ENCODE measurements at places on chromosomes 7 and 10.

- DNase-seq, result no peak
Measured at GRCh38 chr10:93994438-93994801, 689 bp downstream of the PLCE1 start.

DNA sequence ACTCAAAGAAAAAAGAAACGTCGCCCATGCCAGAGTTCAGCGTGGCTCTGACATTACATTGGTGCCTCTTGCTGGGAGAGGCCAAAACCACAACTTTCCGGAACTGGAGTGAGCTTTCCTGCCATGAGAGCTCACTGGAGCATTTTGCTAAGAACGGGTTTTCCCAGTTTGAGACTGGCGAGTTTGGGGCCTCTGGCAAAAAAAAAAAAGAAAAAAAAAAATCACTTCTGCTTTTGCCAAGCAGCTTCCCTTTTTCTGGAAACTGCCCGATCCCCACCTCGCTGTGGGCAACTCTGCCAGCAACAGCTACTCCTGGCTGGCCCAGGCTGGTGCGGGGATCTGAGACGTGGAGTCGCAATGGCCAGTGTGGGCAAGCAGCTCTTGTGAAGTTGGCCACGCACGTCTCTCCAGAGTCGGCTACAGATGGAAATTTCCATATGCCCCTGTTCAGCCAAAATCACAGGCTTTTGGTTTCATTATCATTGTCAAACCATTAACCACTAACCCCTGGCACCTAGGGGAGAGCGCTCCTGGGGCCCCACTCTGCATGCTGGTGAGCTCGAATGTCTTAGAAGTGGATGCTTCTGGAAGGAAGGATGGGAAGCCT is 25.7 kb downstream of the PRKAG2 start:
- no peak for DNase-seq

DNA sequence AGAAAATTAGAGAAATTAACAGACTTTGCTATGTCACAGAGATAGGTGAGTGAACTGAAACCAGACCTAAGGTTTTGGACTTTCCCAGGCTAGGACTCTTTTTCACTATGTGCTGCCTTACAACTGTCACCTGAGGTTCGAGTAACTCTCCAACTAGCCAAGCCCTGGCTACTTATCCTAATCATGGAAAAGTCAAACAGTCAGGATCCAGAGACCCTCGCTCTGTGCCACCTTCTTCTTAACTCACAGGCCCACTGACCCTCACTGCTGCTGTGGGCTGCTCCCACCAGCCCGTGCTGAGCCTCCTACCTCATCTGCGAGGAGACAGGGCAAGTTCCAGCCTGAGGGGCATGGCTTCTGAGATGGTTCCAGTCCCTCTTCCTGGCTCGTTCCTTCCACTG is 211.4 kb upstream of the KLF14 start:
- DNase-seq, result no peak

- DNase-seq, result no peak
Measured at GRCh38 chr7:64608116-64608910, 45.4 kb upstream of the ZNF680 start.

GRCh38 chr10:128431083-128431482 is 304.9 kb upstream of the MKI67 start:
- no peak for DNase-seq

- DNase-seq, result no peak
Measured at GRCh38 chr10:24858288-24859270, 93.8 kb downstream of the PRTFDC1 start.

- no peak for DNase-seq
Measured at GRCh38 chr10:68576118-68576517, 16.0 kb downstream of the TET1 start.

DNA sequence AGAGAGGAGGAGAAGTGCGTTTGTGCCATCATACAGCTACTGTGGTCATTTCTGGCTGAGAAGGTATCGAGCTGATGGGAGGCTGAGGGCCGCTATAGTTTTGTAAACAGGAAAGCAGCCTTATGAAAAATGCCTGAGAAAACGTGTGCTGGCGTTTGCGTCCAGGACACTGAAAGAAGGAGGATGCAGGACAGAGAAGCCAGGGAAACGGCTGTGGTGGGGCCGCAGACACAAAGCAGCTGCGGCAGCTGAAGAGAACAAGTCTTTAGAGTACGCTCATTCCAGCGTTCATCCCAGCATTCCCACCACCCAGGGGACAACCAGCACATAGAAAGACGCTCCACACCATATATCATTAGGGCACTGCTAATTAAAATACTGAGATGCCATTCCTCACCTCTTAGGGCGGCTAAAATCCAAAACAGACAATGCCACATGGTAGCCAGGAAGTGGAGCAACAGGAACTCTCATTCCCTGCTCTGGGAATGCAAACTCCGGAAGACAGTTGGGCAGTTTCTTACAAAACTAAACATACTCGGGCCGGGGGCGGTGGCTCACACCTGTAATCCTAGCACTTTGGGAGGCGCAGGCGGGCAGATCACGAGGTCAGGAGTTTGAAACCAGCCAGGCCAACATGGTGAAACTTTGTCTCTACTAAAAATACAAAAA is 18.4 kb downstream of the GNA12 start:
- no peak for DNase-seq

DNA sequence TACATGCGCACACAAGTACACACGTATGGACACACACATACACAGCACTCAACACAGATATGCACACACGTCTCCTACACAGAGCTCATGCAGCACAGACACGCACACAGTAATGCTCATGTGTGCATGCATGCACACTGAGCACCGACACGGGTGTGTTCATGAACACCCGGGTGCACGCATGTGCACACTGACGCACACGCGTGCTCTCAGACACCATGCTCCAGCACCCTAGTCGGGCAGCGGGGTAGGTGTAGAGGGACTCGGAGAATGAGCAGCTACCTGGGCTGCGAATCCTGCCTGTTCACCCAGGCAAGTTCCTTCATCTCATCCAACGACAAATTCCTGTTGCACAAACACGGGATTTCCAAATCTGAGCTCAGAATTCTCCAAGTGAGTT is 184.7 kb downstream of the MAD1L1 start:
- no peak for DNase-seq

DNA sequence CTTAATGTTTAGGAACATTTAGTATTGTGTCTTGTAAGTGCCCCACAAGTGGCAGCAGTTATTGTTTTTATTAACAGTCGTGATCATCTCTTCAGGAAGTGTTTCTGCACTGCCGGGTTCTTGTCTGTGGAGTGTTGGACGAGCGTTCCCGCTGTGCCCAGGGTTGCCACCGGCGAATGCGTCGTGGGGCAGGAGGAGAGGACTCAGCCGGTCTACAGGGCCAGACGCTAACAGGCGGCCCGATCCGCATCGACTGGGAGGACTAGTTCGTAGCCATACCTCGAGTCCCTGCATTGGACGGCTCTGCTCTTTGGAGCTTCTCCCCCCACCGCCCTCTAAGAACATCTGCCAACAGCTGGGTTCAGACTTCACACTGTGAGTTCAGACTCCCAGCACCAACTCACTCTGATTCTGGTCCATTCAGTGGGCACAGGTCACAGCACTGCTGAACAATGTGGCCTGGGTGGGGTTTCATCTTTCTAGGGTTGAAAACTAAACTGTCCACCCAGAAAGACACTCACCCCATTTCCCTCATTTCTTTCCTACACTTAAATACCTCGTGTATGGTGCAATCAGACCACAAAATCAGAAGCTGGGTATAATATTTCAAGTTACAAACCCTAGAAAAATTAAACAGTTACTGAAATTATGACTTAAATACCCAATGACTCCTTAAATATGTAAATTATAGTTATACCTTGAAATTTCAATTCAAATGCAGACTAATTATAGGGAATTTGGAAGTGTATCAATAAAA is 22.2 kb downstream of the PLA2G12B start:
- DNase-seq, result no peak

DNA sequence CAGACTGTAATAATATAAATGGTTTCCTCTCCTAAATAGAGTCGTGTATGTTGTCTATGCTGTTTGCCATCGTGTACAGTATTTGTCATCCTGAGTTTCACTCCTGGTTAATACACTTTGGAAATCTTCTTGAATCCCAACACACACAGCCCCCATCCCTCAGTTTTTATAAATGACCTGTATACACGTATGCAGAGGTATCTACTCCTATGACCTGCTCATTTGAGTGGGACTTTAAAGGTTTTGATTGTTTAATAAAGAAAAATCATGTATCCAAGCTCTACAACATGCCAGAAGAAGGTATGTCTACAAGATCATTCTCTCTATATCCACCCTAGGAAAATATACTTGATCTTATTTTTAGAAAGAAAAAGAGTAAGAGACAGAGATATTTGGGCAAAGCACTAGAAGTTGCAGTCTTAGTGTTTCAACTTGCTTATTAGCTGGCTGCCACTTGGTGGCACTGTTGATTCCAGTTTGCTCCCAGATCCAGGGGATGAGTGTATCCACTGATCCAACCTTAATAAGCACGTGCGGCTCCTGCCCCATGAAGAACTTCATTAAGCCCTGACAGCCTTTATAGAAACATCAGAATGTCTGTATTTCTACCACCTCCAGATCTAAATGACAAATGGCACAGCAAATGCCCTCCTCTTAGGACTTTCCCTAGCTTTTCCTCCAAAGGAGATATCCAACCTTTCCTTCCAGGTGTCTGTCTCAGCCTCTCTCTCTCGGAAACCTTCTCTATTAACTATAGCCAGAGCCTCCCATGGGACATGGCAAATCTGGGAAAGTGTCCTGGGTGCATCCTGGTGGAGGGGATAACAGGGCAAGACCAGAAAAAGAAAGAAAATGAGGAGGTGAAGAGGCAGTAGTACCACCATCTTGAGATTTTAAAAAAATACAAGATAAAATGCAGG is 181.6 kb upstream of the NEBL start:
- no peak for DNase-seq

GRCh38 chr10:33115738-33116719 is 158.0 kb upstream of the ITGB1 start:
- no peak for DNase-seq

DNA sequence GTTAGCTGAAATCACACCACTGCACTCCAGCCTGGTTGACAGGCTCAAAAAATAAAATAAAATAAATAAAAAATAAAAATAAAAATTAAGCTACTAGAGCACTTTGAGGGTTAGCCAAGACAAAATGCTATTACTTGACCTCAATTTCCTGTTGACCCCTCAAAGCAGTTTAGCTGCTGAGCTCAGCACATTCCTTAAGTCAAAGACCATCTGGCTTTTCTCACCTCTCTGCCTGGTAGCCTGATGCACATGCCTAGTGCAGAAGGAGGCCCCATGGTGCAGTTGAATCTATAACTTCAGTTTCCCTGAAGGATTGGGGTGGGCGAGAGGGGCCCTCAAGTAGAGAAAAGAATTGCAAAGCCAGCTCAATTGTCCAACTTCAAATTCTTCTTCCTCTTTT is 211.1 kb upstream of the GALNT17 start:
- DNase-seq, result no peak

- no peak for DNase-seq
Measured at GRCh38 chr7:21146642-21147423, 281.1 kb upstream of the SP4 start.

DNA sequence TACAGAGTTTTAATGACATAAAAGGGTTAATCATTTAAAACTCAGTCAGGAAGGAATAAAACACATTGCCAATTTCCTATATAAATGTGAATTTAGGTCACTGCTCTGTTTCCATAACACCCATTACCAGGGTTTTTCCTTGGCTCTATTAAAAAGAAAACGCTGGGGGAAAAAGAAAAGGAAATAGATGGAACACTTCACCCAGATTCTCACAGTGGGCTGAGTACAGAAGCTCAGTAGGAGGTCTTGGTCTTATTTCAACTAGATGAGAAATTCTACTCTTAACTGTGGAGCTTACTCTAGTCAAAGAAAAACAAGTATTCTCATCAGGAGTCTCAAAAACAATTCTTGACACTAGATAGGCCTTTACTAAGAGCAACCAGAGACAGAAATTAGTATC is 36.5 kb downstream of the GLUD1 start:
- DNase-seq, result no peak

- no peak for DNase-seq
Measured at GRCh38 chr10:116840389-116841075, 8.8 kb upstream of the ENO4 start.

- DNase-seq, result no peak
Measured at GRCh38 chr7:110531186-110531585, 559.7 kb upstream of the LRRN3 start.

GRCh38 chr7:132769280-132769679 is 193.0 kb upstream of the PLXNA4 start:
- no peak for DNase-seq

DNA sequence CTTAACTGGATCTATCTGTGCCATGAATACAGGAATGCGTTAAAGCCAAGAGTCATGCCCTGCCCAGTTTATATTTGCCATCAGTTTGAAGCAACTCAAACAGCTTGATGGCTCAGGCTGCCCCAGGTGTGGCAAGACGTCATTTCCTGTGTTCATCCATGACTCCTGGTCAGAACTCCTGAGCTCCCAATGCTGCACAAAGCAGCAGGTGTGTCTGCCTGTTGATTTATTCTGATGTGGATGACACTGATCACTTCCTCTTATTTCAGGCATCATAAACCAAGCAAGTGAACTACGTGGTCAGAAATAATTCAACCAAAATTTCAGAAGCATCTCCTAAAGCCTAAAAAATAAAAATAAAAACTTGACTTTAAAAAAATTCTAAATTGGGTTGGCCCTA is 68.5 kb downstream of the EZH2 start:
- no peak for DNase-seq

GRCh38 chr10:120205368-120206018 is 251.5 kb upstream of the PLPP4 start:
- DNase-seq, result no peak

GRCh38 chr10:75397496-75398199 is 3.9 kb downstream of the ZNF503 start:
- no peak for DNase-seq

All from thoracic aorta (tissue), 2 donors.